H9 (cell line): ENCODE measurements at places on chromosomes 12 and 14. TPM values are rescaled to one million over a fixed set of nuclear protein-coding genes. Genes with fewer than 3 reads are reported as not detected.

- no peak for DNase-seq
- no peak overlapping the region for H3K4me3 ChIP-seq
- H3K4me1 ChIP-seq: no peaks in the 10 kb centered on the region
- no peaks in the 10 kb centered on the region; the same call in 1 of the 2 replicates for H3K27me3 ChIP-seq
Observed at GRCh38 chr12:52252728-52253343, 19.8 kb downstream of the KRT7 start.

TEAD4 gene
- 127 and 133 TPM in 2 replicates for total RNA-seq

A2M gene
- total RNA-seq: 0.94 and 1.2 TPM in 2 replicates

DNA sequence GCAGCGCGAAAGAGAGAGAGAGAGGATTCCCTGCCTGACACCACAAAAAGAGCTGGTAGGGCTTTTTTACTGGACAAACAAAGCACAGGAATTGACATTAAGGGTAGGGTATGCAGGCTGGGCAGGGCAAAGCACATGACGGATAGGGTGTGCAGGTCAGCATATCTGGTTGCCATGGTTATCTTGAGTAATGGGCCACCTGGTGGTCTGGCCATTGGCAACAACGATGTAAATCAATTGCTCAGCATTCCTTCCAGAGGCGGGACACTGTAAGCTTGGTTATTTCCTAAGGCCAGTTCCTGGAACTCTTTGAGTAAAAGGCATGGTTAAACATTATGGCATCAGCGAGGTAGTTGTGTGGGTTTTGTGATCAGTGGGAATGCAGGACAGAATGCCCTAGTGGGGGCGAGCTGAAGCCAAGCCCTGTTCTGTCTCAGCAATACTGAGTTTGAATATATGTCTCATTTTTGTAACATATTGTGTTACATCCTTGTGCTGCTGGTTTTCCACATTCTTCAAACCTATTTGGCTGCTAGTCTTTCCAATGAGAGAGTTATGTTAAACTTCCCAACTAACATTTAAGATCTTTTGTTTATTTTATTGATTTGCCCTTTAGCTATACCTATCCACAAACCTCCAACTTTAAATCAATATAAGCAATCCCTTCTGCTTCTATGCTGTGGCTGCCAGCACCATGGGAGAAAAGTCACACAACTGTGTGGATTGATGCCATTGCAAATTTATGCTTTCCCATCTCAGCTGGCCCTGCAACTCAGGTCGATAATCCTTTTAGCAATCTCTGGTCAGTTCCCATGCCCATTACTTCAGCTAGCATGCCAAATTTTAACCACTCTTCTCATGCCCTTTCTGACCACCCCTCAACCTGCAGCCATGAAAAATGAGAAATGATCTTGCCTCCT is 396.7 kb upstream of the PDE3A start:
- H3K36me3 ChIP-seq: no peaks in the 10 kb centered on the region; the same call in 2 of the 3 replicates
- H3K27ac ChIP-seq: no peak overlapping the region
- peaks cover 2% of the 10 kb centered on the region; the same call in 1 of the 2 replicates for H3K4me1 ChIP-seq
- no peak overlapping the region for H3K4me3 ChIP-seq

GRCh38 chr12:108447168-108447832 is 67.8 kb upstream of the FICD start:
- no peak overlapping the region for H3K4me3 ChIP-seq
- DNase-seq: no peak
- H3K36me3 ChIP-seq: no peaks in the 10 kb centered on the region
- H3K27me3 ChIP-seq: no peaks in the 10 kb centered on the region
- H3K27ac ChIP-seq: no peak overlapping the region

- no peaks in the 10 kb centered on the region for H3K27me3 ChIP-seq
- no peaks in the 10 kb centered on the region for H3K4me1 ChIP-seq
- H3K4me3 ChIP-seq: no peak overlapping the region
- H3K27ac ChIP-seq: no peak overlapping the region
- no peak for DNase-seq
- no peaks in the 10 kb centered on the region for H3K36me3 ChIP-seq
Observed at GRCh38 chr14:77187649-77188012, 6.0 kb downstream of the TMEM63C start.

DNA sequence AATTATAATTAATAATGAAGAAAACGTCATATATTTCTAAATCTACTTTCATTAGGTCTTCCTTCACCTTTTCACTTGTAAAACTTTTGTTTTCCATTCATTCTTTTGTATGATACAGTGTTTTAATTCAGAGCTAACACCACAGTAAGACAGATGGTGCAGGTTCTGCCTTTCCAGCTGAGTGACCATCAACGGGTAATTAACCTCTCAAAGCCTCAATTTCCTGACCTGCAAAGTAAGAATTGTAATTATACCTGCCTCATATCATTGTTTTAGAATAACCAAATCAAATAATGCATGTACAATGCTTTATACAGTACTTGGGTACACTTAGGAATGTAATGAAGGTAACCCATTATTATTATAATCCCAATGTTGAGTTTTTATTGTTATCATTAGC is 157.6 kb downstream of the FOXA1 start:
- peaks cover 9% of the 10 kb centered on the region; the same call in 1 of the 2 replicates for H3K36me3 ChIP-seq
- no peak overlapping the region for H3K4me3 ChIP-seq
- H3K27me3 ChIP-seq: no peaks in the 10 kb centered on the region
- no peak overlapping the region for H3K27ac ChIP-seq
- no peak for DNase-seq

GRCh38 chr14:54329082-54329695 is 67.6 kb upstream of the CDKN3 start:
- H3K36me3 ChIP-seq: no peaks in the 10 kb centered on the region
- no peaks in the 10 kb centered on the region for H3K4me1 ChIP-seq
- peak; percentile 78 for DNase-seq
- H3K27ac ChIP-seq: no peak overlapping the region

- no peaks in the 10 kb centered on the region for H3K27me3 ChIP-seq
- no peak overlapping the region for H3K27ac ChIP-seq
- H3K4me3 ChIP-seq: no peak overlapping the region
- H3K36me3 ChIP-seq: no peaks in the 10 kb centered on the region
- H3K4me1 ChIP-seq: no peaks in the 10 kb centered on the region
Observed at GRCh38 chr14:101232340-101233020, 328.8 kb upstream of the DIO3 start.

- DNase-seq: no peak
- no peak overlapping the region for H3K4me3 ChIP-seq
- H3K27me3 ChIP-seq: no peaks in the 10 kb centered on the region
- no peaks in the 10 kb centered on the region for H3K36me3 ChIP-seq
- H3K4me1 ChIP-seq: no peaks in the 10 kb centered on the region
- H3K27ac ChIP-seq: no peak overlapping the region
Observed at GRCh38 chr14:47651337-47651736, 24.1 kb downstream of the MDGA2 start.

PLD4 gene
- not detected in 2 replicates for total RNA-seq

MIPOL1 gene
- total RNA-seq: 13.4 and 15.6 TPM in 2 replicates

GRCh38 chr14:29518335-29518734 is 409.3 kb downstream of the PRKD1 start:
- no peaks in the 10 kb centered on the region for H3K27me3 ChIP-seq
- no peak overlapping the region for H3K27ac ChIP-seq

TRPV4 gene
- 4.9 TPM in 2 replicates for total RNA-seq

- H3K27me3 ChIP-seq: no peaks in the 10 kb centered on the region
- DNase-seq: no peak
- H3K27ac ChIP-seq: peak overlapping the region; percentile 37
- H3K4me3 ChIP-seq: peak overlapping the region; percentile 100
- H3K4me1 ChIP-seq: no peaks in the 10 kb centered on the region
Observed at GRCh38 chr12:43805149-43805859, 813 bp downstream of the TWF1 start.

ERP27 gene
- not detected in 2 replicates for total RNA-seq

DNA sequence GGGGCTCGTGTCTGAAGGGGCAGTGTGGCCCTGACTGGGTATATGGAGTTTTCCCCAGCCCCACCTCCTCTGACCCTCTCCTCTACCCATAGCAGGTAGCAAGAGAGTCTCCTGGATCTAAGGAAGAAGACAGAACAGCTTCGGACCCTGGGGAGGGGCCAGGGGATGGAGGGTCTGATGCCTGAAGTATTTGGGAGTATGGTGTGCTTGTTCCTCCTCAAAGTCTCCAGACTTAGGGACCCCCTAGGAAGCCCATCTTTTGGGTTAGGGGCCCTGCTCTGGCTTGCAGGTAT is 579 bp upstream of the HOXC8 start:
- H3K4me1 ChIP-seq: no peaks in the 10 kb centered on the region
- H3K4me3 ChIP-seq: no peak overlapping the region
- DNase-seq: no peak
- no peak overlapping the region for H3K27ac ChIP-seq
- no peaks in the 10 kb centered on the region for H3K36me3 ChIP-seq
- H3K27me3 ChIP-seq: peaks cover 94% of the 10 kb centered on the region

GRCh38 chr12:56261503-56262232 is 3.5 kb upstream of the ANKRD52 start:
- no peaks in the 10 kb centered on the region for H3K4me1 ChIP-seq
- no peak overlapping the region for H3K4me3 ChIP-seq
- no peak for DNase-seq
- 0 out of 2 replicates have a peak, but pooled peaks cover 2% of the 10 kb centered on the region for H3K36me3 ChIP-seq
- H3K27ac ChIP-seq: no peak overlapping the region
- no peaks in the 10 kb centered on the region for H3K27me3 ChIP-seq

- no peaks in the 10 kb centered on the region; the same call in 1 of the 3 replicates for H3K36me3 ChIP-seq
- DNase-seq: no peak
- H3K4me3 ChIP-seq: no peak overlapping the region
- no peaks in the 10 kb centered on the region for H3K27me3 ChIP-seq
Observed at GRCh38 chr12:43336962-43337555, 214.9 kb downstream of the ADAMTS20 start.

MAP1LC3B2 gene
- total RNA-seq: 1.5 and 2.0 TPM in 2 replicates

- no peaks in the 10 kb centered on the region for H3K27me3 ChIP-seq
- H3K4me1 ChIP-seq: no peaks in the 10 kb centered on the region
- H3K36me3 ChIP-seq: no peaks in the 10 kb centered on the region; the same call in 2 of the 3 replicates
- H3K4me3 ChIP-seq: no peak overlapping the region
- DNase-seq: no peak
Observed at GRCh38 chr14:88170333-88170732, 152.7 kb downstream of the KCNK10 start.

SH2B3 gene
- 37.9 and 40.3 TPM in 2 replicates for total RNA-seq

DNA sequence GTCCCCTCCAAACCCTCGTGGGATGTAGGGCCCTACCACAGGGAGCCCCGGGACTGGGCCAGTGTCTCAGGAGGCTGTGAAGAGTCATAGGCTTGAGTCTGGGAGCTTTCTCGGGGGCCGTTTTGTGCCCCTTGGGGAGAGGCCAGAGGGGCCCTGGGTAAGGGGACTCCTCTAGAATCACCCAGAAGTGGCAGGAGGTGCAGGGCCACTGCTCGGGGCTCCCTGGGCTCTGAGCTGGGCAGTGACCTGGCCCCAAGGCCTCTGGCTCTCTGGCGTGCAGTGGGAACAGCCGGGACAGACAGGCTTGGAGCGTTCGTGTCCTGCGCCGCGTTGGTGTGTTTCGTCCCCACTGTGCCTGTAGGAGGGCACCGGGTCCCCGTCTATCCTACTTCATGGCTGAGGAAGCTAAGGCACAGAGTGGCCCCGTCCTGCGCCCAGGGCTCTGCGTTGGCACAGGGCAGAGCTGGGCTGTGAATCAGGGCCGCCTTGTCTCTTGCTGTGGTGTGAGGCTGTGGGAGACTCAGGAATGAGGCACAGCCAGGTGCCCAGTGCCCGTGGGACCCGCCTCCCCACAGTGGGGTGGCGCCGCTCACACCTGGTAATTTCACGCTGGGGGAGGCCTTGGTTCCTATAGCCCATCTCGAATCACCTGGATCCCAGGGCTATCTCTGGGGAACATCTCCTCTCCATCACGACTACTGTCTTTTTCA is 23.8 kb upstream of the KIF26A start:
- no peak overlapping the region for H3K27ac ChIP-seq
- H3K4me1 ChIP-seq: no peaks in the 10 kb centered on the region; the same call in 1 of the 2 replicates
- no peak for DNase-seq
- no peak overlapping the region for H3K4me3 ChIP-seq
- peaks cover 7% of the 10 kb centered on the region; the same call in 1 of the 2 replicates for H3K27me3 ChIP-seq

OR6C2 gene
- not detected in 2 replicates for total RNA-seq

ETFBKMT gene
- 0.81 and 1.4 TPM in 2 replicates for total RNA-seq

AICDA gene
- 0.22 TPM in 1 of 2 replicates, not detected in the other for total RNA-seq

- no peaks in the 10 kb centered on the region; the same call in 1 of the 2 replicates for H3K4me1 ChIP-seq
- H3K27me3 ChIP-seq: no peaks in the 10 kb centered on the region
- no peak overlapping the region for H3K27ac ChIP-seq
- DNase-seq: no peak
- no peak overlapping the region for H3K4me3 ChIP-seq
Observed at GRCh38 chr14:40368314-40368713, 936.1 kb upstream of the FBXO33 start.

DNA sequence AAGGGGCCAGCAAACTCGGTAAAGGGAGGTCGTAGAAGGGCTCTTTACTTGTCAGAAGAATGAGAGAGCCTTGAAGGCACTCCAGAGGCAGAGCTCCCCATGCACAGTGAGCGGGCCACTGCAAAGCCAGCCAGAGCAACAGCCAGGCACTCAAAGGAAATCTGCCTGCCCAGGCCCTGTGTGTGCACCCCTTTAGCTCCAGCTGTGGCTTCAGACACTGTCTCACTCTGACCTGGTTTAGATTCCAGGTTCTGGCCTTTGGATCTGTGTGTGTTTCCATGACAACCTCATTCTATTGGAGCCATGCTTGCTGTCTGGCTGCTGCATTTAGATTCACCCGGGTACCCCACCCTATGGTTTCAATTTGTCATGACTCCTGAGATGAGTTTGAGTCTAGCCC is 170.3 kb downstream of the CAPZA3 start:
- no peak for DNase-seq
- H3K4me3 ChIP-seq: no peak overlapping the region
- H3K27me3 ChIP-seq: no peaks in the 10 kb centered on the region
- H3K27ac ChIP-seq: no peak overlapping the region

TCL1A gene
- 0.31 TPM in 1 of 2 replicates, not detected in the other for total RNA-seq

GRCh38 chr12:129145381-129145780 is 292.1 kb downstream of the GLT1D1 start:
- no peak overlapping the region for H3K27ac ChIP-seq
- H3K4me1 ChIP-seq: peaks cover 6% of the 10 kb centered on the region
- H3K27me3 ChIP-seq: no peaks in the 10 kb centered on the region
- no peak for DNase-seq

DNA sequence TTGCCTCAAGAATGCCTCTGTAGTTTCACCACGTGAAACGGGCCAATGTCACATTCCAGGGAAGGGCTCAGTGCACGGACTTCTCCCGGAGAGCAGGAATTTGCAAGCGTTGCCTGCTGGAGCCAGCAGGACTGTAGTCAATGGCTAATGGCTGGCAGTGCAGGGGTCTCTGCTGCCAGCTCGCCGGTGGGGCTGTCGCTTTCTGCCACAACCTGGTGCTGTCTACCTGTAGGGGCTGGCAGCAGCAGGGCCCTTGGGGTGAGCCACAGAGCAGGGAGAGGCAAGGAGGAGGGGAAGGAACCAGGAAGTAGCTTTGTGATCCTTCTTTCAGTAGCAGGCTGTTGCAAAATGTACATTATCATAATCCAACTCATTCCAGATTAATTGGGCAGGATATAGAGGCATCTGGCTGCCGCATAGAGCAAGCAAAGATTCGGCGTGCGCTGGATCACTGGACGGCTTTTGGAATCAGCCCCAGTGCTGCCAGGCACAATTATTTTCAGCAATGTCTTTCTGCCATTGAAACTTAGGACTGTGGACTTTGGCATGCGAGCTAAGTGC is 114.1 kb downstream of the PAPOLA start:
- peak; percentile 40 for DNase-seq
- no peak overlapping the region; the same call in 2 of the 3 replicates for H3K4me3 ChIP-seq
- no peaks in the 10 kb centered on the region for H3K4me1 ChIP-seq
- no peaks in the 10 kb centered on the region for H3K27me3 ChIP-seq
- no peaks in the 10 kb centered on the region for H3K36me3 ChIP-seq

- no peak overlapping the region for H3K4me3 ChIP-seq
- H3K27me3 ChIP-seq: no peaks in the 10 kb centered on the region
- no peak overlapping the region for H3K27ac ChIP-seq
- H3K36me3 ChIP-seq: no peaks in the 10 kb centered on the region
Observed at GRCh38 chr12:28693565-28694219, 455.4 kb upstream of the FAR2 start.

GRCh38 chr14:92625213-92625612 is 111.6 kb downstream of the RIN3 start:
- H3K27me3 ChIP-seq: no peaks in the 10 kb centered on the region
- no peak for DNase-seq
- peaks cover 29% of the 10 kb centered on the region for H3K36me3 ChIP-seq
- no peak overlapping the region for H3K27ac ChIP-seq
- H3K4me3 ChIP-seq: no peak overlapping the region
